ENCODE measurements at places on chromosomes 16 and 17. TPM values are rescaled to one million over a fixed set of nuclear protein-coding genes. Genes with fewer than 3 reads are reported as not detected.
A peak's percentile ranks its signal among the peaks of the same experiment; 100 is the strongest.

Gene TP53TG3F
- total RNA-seq, result not detected

Gene CDH8
- 0.59 TPM for total RNA-seq

- DNase-seq, result peak; percentile 37
Observed at GRCh38 chr17:49687878-49688491, 10.1 kb upstream of the SPOP start.

- no peak for DNase-seq
Observed at GRCh38 chr17:66849851-66850580, 15.1 kb downstream of the CACNG5 start.

- no peak for DNase-seq
Observed at GRCh38 chr17:29665481-29665810, 42.7 kb upstream of the CORO6 start.

Gene GPR179
- not detected for total RNA-seq

- no peak for DNase-seq
Observed at GRCh38 chr16:79434771-79435170, 165.8 kb downstream of the MAF start.

Gene RHBDL3
- 0.30 TPM for total RNA-seq

Gene RSKR
- total RNA-seq, result 2.2 TPM

Gene SOX15
- total RNA-seq, result not detected

- peak; percentile 32 for DNase-seq
Observed at GRCh38 chr17:70357190-70357589, 187.9 kb downstream of the KCNJ2 start.

- no peak for DNase-seq
Observed at GRCh38 chr16:31767267-31767666, 106.3 kb upstream of the ZNF267 start.

Gene TBC1D3C
- 1.1 TPM for total RNA-seq

GRCh38 chr17:41559548-41559947, 12.3 kb downstream of the KRT9 start:
- DNase-seq, result peak; percentile 20

DNA sequence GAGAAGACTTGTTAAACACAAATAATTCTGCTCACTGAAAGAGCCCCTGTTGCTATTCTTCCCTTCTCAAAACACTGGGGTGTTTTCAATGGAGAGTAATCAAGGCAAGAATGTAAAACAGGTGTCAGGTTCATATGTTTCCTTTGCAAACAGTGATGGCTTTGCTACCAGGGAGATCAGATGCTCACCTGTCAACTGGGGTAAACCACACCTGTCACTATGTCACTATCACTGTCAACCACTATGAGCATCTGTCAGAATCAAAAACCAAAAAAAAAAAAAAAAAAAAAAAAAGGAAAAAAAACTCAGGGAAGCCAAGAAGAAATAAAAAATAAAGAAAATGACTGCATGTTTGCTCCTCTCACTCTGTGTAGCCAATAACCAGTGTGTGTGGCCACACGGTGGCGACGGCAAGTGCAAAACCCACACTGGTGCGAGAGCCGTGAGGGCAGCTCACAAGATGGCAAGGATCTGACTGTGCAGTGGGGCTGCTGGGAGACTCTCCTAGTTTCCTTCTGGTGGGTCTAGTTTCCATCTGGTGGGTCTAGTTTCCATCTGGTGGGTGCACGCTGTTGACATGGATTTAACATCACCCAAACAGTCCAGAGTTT, 22.7 kb downstream of the USP22 start:
- DNase-seq, result no peak

Gene GLIS2
- total RNA-seq, result 1.1 TPM

DNA sequence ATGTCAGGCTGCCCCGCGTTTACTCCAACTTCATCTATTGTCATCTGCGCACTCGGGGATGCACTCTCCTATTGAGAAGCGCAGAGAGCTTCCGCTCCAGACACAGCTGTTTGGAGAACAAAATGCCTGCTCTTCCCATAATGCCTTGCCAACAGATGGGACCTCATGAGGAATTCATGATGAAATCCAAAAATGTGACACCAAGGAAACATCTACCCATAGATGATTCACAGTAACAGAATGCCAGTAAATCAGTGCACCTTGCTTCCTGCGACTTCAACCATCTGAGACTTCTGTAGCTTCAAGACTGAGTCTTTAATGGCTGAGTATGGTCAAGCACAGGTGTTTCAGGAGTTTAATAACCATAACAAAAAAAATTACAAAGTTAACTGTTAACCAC, 1144.9 kb upstream of the GOT2 start:
- DNase-seq, result peak; percentile 47

DNA sequence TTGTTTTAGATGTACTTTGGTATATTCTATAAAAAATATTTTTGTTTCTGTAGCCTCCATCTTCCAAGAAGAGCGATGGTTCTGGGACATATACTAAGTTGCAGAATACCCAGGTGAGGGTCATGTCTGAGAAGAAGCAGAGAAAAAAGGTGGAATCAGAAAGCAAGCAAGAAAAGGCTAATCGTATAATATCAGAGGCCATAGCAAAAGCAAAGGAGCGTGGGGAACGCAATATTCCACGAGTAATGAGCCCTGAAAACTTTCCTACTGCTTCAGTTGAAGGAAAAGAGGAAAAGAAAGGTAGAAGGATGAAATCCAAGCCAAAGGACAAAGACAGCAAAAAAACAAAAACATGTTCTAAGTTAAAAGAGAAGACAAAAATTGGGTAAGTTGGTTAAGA, 154.6 kb downstream of the CHD9 start:
- DNase-seq, result no peak

Gene TPPP3
- 0.69 TPM for total RNA-seq

DNA sequence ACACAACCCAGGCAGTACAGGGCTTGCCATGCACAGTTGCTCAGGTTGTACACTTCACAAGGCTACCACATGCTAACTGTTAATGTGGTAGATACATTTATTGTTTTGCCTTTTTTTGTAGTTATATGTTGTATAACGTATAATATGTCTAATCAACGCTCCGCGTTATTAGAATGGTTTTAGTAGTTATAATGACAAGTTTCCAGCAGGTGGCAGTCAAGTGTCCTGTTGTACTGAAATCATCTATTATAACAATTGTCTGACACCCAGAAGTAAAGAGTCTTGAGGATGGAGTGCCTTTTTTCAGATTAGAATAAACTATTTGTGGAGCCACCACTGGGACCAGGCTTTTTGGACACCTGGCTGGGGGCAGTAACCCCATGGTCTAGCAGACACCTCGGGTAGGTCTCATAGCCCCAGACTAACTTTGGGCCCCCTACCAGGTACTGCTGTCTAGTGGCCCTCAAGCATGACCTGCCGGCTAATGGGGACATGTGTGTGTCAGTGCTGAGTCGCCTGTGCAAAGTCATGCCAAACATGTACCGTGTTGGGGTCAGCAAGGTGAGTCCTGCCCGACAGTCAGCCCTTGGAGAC, 32.8 kb downstream of the MYO15A start:
- peak; percentile 60 for DNase-seq

GRCh38 chr16:81366316-81366932, 51.7 kb downstream of the GAN start:
- peak; percentile 54 for DNase-seq

DNA sequence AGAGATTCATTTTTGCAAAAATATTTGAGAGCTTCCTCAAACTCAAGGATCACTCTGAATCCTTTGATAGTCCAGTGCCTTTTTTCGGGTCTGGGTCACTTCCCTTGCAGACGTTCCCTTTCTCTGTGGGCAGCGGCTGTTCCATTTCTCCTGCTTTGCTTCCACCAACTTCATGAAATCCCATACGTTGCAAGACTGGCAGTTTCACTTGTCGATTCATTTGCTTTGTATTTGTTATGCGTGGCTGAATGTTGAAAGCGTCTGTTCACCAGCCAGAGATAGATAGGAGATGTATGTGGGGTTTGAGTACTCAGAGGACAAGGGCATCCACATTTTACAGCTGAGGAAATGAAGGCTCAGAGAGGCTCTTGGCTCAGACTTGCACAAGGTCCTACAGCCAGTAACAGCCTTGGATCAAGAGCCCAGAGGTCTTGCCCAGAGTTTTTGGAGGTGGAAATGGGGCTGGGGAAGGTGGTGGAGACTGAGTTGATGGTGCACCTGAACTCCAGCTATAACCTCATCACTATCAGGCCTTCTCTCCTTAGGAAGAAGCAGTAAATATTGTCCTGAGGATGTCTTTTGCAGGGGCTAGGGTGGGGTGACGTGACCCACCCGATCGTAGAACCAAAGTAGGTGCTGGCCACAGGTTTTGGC, 1.3 kb upstream of the CCDC102A start:
- DNase-seq, result no peak

All from M059J (cell line).